Right lung (tissue), 10 donors: ENCODE measurements at places on chromosomes 16 and 17. TPM values are rescaled to one million over a fixed set of nuclear protein-coding genes. Genes with fewer than 3 reads are reported as not detected.

GRCh38 chr16:88013091-88013609 lies 61.9 kb downstream of the BANP start:
- DNase-seq, result no peak

DNA sequence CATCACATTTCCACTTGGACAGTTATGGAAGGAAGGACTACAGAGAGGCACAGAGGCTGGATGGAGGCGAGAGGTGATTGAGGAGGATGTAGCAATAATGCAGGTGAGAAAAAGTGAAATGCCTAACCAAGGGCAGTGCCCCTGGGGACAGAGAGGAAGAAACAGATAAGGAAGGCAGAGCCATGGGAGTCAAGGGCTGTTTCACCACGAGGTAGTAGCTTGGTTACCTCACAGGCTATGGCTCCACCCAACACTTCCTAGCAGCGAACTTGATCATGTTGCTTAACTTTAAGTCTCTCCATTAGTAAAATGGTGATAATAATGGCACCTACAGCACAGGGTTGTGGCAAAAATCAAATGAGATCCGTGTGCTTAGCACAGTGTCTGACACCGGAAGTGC lies 83.9 kb downstream of the YPEL2 start:
- DNase-seq, result no peak

Gene JPH3
- polyA plus RNA-seq, result 0.91 TPM

Gene RANGRF
- polyA plus RNA-seq, result 29.6 TPM

DNA sequence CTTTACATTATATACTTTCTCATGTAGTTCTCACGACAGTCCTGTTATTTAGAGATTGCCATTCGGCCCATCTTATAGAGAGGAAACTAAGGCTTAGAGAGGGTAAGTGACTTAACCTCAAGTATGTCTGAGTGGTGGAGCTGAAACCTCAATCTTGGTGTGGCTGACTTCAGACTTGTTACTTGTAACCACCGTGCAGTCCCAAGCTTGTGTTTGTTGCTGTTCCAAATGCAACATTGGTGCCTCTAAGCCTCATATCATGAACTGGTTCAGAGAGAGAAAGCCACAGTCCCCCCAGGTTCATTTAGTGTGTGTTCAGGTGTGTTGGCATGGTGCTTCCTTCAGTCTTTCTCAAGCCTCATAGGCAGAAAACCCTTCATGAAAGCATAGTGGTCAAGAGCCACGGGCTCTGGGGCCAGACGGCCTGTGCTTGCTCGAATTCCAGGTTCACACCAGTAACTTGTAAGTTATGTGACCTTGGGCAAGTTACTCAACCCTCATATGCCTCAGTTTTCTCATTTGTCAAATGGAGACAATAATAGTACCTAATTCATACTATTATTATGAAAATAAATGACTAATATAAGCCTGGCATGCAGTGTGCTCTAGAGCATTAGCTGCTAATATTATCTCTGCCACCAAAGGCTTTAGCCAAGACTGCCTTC lies 39.9 kb downstream of the CDH1 start:
- no peak for DNase-seq

DNA sequence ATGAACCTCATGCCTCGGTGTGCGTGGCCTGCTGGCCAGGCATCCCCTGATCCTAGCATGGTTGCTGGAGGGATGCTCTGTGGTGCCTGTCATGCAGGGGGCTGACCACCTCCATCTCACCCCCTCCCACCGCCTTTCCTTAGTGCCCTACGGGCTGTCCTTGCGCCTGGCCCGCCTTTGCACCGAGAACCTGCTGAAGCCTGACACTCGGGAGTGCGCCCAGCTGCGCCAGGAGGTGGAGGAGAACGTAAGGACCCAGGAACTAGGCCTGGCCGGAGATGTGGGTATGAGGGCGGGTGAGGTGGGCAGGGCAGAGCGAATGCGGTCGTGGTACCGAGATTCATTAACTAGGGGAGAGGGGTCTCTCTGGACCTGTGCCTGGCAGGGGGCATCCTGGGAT lies 19.0 kb downstream of the ITGB4 start:
- no peak for DNase-seq

GRCh38 chr16:81327011-81327410 lies 12.2 kb downstream of the GAN start:
- DNase-seq, result no peak

- DNase-seq, result no peak
Measured at GRCh38 chr17:69218986-69219385, 9.6 kb downstream of the ABCA10 start.

DNA sequence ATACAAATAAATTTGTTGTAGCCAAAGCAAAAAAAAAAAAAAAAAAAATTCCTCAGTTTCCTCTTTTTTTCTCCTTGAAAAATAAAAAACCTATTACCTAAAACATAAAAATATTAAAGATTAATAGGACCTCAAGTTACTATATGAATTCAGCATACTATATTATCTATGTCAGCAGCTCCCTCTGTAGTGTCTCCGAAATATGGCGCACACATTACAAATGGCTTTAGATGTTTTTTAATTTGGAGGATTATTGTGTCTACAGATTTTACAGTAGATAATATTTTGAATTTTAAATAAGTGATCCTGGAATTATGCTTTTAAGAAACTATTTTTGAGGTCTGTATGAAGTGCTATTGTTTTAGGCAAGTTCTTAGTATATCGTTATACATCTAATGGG lies 94.4 kb downstream of the NLK start:
- no peak for DNase-seq

- DNase-seq, result no peak
Measured at GRCh38 chr17:74739227-74739831, 2.3 kb downstream of the RAB37 start.

- DNase-seq, result no peak
Measured at GRCh38 chr17:2876467-2876866, 80.2 kb downstream of the RAP1GAP2 start.

DNA sequence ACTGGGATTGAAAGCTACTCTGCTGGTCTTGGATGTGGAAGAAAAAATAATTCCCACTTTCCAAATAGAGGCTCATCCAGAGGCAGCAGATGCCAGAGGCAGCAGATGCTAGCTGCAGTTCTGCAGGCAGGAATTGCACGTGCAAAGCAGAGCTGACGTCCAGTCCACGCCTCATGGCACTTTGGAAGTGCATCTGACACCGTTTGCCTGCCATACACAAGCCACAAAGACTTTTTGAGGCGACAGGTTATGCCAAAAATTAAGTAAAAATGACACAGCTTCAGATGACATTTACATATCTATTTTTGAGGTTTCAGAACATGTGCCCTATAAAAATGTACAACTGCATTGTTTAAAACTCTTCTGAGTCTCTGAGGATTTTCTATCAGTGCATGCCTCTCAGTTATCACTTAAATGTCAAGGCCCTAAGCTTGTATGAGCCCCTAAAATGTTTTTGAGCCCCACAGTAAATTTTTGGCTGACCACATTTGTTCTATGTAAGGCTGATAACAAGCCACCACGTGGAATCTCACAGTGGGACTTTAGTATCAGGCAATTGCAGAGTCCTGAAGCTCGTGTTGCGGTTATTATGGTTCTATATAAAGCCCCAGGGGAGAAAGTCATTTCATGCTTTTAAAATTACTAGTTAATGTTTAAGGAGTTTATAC lies 239.2 kb downstream of the PRKCA start:
- DNase-seq, result no peak

GRCh38 chr16:16127469-16128116 lies 95.7 kb downstream of the ABCC6 start:
- DNase-seq, result peak; percentile 64

- DNase-seq, result no peak
Measured at GRCh38 chr17:28426081-28426519, 20.1 kb upstream of the SLC46A1 start.

DNA sequence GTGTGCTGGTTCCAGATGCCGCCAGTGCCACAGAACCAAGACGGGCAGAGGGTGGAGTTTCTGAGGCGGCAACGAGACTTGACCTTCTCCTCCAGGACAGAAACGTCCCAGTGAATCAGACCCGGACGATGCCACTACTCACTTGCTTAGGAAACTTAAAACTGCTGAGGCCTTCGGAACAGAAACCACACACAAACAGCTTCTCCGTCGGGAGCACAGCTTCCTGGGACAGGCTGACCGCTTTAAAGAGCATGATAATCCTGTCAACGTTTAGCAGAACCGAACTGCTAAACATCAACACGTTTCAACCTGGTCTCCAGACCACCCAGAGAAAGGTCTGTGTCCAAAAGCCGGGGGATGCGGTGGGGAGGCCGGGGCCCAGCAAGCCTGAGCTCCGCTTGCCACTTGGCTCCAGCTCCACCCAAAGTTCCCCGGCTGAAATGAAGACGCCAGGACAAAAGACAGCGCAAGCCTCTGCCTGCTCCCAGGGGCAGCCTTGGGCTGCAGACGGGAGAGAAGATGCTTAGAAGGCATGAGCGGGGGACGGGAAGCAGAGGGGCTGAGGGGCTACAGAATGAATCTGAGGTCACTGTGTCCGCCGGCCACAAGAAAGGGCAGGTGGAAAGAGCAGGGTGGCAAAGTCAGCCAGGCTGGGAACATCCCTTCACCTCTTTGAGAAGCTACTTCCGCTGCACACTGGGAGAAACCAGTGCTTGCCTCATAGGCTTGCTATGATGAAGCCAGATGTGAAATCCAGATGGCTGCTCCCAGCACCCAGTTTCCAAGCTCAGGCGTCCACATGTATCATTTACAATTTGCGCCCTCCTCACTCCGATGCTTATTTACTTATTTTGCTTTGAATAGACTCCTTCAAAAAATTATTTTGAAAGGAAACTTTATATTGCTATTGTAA lies 69.0 kb downstream of the MRM3 start:
- no peak for DNase-seq

DNA sequence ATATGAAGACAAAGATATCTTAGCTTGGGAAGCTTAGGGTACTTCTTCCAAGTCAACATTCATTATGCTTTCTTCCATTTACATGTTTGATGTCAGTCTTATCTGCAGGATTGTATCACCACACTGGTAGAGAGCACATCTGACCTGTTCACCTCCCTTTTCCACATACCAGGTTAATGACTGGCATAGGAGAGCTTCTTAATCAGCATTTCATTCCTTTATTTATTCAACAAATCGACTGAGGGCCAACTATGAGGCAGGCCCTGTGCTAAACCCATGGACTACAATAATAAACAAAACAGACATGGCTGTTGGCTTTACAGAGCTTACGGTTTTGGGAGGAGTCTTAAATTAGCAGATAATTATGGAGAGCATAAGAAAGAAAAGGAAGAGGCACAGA lies 378.1 kb upstream of the CDH11 start:
- no peak for DNase-seq

GRCh38 chr16:89969741-89970410 lies 21.3 kb downstream of the DEF8 start:
- no peak for DNase-seq

GRCh38 chr17:66971264-66971663 lies 6.8 kb downstream of the CACNG4 start:
- DNase-seq, result no peak

DNA sequence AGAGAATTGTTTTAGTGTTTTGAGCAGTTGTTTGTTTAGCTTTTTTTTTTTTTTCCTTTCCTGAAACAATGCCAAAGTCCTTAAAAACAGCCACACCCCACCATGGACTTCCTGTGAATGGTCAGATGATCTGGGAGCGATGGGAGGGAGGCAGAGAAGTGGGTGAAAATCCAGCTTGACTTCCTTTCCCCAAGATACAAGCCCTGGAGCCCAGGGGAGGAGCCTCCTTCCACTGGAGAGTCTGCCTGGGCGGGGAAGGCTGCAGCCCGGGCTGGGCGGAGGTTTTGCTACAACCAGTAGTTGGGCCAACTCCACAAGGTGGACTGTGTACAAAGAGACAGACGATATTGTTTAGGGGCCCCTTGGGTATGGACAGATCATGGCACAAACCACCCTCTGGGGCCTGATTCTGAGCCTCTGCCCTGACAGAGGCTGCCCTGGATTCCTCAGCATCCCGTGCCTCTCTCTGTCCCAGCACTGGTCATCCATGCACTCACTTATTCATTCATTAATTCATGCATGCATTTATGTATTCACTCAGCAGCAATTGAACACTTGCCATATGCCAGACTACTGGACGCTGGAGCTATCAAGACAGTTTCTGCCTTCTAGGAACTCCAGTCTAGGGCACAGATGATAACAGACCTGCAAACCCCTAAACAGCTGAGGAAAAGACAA lies 29.8 kb downstream of the WSB1 start:
- no peak for DNase-seq

DNA sequence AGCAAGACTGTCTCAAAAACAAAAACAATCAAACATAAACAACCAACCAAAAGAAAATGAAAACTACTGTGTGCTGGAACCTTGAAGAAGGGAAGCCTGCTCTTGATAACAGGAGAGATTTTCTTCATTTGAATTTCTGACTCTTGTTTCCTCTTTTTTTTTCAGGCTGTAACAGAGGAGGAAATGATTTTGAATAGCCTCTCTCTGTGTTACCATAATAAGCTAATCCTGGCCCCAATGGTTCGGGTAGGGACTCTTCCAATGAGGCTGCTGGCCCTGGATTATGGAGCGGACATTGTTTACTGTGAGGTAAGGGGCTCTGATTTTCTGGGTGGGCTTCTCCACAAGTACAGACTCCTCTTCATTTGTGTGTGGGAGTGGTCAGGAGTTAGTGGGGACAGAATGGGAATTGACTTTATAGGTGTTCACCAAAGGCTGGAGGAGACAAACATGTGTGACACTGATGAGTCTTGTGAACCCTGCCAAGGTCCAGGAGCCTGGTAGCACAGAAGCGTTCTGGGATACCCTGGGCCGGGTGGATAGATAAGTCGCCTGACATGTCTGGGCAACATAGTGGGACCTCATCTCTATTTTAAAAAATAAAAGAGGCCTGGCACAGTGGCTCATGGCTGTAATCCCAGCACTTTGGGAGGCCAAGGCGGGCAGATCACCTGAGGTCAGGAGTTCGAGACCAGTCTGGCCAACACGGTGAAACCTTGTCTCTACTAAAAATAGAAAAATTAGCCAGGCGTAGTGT lies 14.9 kb downstream of the DUS2 start:
- DNase-seq, result no peak

Gene HBQ1
- 1.1 TPM for polyA plus RNA-seq

Gene KRTAP4-5
- polyA plus RNA-seq, result not detected

Gene CCDC200
- 8.8 TPM for polyA plus RNA-seq

Gene NHERF2
- polyA plus RNA-seq, result 63.1 TPM

GRCh38 chr17:12545877-12546513 lies 119.7 kb upstream of the MYOCD start:
- peak; percentile 43 for DNase-seq

Gene ANKFN1
- 1.1 TPM for polyA plus RNA-seq
